NCI-H2081 treated with DMSO at 0.1 percent for 48 hours (cell line): ENCODE measurements at places on chromosomes 7 and 10.

DNA sequence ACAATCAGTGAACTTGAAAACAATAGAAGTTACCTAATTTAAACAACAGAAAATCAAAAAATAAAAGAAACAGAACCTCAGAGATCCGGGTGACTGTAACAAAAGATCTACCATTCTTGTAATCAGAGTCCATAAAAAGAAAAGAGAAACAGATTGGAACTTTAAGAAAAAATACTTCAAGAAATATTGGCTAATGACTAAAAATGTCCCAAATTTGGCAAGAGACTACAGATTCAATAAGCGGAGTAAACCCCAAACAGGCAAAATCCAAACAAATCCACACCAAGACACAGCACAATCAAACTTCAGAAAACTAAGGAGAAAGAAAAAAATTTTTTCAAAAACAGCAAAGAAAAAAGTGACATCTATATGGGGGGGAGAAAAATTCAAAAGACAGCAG lies 15.1 kb downstream of the GSAP start:
- no peak for DNase-seq

GRCh38 chr7:13032576-13032975 lies 345.1 kb downstream of the ARL4A start:
- DNase-seq = no peak

- no peak for DNase-seq
These were observed 125.7 kb upstream of the LANCL2 start for GRCh38 chr7:55239406-55239805.

GRCh38 chr10:12019283-12019971 lies 23.2 kb downstream of the UPF2 start:
- DNase-seq = no peak

DNA sequence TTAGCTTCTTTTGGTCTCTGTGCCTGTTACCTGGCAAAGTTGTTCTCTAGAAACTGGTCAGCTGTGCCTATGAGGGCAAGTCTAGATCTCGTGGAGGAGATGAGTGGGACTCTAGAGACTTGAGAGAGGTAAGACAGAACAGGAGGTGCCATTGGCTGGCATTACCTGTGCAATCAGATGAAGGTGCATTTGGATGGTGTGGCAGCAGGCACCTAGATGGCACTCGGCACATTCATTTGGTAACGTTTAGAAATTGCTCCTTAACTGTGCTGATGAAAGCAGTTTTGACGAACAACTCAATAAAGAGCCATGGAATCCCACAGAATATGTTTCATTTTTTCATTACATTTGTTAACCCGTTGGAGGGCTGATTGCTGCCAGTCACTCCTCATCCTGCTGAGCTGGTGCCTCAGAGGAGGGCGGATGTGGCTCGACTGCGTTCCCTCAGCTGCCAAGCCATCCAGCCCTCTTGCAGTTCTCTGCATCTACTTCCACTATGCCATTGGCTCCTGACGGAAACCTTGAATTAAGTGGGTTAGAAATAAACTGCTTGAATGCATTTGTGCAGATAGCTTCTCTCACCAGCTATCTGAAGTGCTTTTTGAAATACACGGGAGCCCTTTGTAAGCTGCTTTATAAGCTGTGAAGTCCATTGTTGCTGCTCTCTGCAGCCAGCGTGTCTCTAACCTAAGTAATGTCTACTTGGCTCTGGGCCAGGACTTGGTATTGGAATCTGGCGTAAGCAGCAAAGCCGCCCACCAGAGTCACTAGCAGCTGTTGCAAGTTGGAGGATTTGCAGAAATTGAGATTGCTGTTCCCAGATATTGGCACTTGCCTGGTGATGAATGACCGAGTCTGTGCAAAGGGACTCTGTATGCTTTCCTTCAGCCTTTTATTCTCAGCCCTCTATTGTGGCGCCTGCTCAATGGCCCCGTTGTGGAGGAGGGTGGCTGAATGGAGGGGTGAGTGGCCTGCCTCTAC lies 87.4 kb downstream of the LRRC4 start:
- DNase-seq = no peak

GRCh38 chr10:117370205-117370604 lies 5.0 kb downstream of the PDZD8 start:
- no peak for DNase-seq

GRCh38 chr10:49618821-49619220 lies 5.0 kb downstream of the CHAT start:
- no peak for DNase-seq

DNA sequence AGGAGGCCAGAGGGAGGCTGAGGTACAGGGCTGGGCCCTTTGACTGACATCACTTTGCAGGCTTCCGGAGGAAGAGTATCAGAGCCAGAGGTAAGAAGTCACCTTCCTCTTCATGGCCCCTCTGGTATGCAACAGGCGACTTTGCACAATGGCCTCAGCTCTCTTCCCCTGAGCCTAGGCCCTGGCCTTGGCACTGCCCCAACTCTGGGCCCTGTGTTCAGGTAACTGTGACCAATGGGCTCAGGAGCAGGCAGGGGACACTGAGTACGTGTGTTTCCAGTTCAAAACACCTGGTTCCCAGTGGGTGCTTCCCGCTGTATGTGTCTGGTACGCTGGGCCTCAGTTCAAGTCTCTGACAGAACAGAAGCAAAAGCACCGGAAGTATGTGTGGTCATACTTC lies 12.1 kb upstream of the PAX2 start:
- DNase-seq = no peak

DNA sequence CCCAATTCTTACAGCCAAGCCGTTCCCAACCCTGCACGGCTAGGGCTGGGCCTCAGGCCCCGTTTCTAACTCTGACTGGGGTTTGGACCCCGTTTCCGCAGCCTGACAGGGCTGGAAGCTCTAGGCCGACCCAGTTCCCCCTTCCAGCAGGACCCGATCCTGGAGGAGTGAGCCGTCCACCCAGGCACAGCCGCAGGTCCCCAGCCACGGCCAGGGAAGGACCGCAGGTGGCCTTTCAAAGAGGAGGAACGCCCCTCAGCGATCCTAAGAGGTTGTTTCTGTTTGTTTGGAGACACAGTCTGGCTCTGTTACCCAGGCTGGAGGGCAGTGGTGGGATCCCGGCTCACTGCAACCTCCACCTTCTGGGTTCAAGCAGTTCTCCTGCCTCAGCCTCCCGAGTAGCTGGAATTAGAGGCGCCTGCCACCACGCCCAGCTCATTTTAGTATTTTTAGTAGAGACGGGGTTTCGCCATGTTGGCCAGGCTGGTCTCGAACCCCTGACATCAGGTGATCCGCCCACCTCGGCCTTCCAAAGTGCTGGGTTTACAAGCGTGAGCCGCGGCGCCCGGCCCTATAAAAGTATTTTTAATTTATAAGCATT lies 778 bp upstream of the GET4 start:
- no peak for DNase-seq
